ENCODE measurements at places on chromosomes 2 and 18. TPM values are rescaled to one million over a fixed set of nuclear protein-coding genes. Genes with fewer than 3 reads are reported as not detected.

- no peak for DNase-seq
Observed at GRCh38 chr2:226300196-226300886, 499.3 kb downstream of the IRS1 start.

- no peak for DNase-seq
Observed at GRCh38 chr2:240166761-240167587, 26.5 kb upstream of the OTOS start.

DNA sequence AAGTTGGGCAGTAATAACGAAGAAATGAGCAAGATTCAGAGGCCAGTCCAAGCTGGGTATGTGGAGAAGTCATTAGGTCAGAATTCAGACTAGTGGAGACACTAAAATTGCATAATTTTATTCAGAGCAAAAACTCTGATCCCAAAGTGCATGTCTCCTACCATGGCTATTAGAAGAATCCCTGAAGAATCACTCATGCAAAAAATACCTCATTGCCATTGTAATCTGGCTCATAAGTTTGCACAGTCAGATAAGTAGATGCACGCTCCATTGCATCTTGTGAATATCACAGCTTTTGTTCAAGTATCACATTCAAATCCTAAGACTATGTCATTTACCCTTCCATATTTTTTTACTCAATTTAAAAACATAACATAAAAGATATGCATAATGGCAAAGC is 692.2 kb upstream of the KLHL29 start:
- DNase-seq: no peak

DNA sequence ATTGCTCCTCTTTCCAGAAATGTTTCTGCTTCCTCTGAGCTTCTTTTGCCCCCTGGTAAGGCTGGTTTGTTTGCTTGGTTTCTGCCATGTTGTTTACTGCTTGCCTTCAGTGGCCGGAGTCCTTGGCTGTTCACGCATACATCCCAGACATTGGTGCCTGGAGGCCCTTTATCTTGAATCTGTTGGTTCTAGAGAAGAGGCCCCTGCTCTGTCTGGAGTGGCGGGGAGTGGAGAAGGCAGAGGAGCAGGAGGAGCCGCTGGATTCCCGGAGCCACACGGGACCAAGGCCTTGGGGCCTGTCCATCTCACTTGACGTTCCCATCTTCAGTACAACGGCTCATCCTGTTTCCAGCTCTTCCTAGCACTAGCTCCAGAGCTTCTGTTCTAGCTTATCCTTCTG is 77.2 kb upstream of the PXDN start:
- no peak for DNase-seq

KHK gene
- 5.3 TPM for total RNA-seq

SP140L gene
- 0.34 TPM for total RNA-seq

KCNS3 gene
- 5.5 TPM for total RNA-seq

PDE11A gene
- total RNA-seq: 0.27 TPM

PTPRN gene
- 104 TPM for total RNA-seq
